ENCODE measurements at places on chromosomes 13 and 19.

DNA sequence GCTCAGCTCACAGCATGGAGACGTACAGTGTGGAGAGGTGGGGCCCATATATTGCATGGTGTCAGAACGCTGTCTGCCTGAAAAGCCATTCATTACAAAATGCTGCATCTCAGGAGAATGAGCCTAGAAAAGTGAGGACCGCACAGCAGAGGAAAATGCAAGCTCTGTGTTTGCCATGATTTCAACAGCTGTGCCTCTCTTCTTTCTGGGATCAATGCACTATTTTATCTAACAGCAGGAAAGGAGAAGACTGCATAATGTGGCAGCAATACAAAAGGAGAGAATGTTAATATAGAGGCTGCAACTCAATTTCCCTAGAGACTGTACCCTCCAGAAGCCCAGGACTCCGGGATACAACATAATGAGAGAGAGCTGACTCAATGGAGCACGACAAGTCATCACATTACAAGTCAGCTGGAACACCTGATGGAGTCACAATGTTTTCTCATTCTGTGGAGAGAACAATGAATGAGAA lies 368.0 kb downstream of the FGF14 start:
- no peak for DNase-seq

DNA sequence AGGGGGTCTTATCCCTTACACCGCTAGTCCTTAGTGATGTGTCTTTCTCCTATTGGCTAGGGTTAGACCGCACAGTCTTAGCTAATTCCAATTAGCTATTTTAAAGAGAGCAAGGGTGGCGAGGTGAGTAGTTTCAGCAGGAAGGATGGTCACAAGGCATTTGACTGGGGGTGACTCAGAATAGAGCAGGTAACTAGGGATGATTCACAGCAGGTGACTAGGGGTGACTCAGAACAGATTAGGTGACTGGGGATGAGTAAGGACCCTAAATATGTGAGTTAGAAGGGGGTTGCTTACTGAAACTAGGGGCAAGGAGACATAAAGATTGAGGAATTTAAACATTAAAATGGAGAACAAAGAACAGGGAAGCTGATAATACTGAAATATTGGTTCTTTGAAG lies 64.3 kb downstream of the ZNF66 start:
- no peak for DNase-seq

DNA sequence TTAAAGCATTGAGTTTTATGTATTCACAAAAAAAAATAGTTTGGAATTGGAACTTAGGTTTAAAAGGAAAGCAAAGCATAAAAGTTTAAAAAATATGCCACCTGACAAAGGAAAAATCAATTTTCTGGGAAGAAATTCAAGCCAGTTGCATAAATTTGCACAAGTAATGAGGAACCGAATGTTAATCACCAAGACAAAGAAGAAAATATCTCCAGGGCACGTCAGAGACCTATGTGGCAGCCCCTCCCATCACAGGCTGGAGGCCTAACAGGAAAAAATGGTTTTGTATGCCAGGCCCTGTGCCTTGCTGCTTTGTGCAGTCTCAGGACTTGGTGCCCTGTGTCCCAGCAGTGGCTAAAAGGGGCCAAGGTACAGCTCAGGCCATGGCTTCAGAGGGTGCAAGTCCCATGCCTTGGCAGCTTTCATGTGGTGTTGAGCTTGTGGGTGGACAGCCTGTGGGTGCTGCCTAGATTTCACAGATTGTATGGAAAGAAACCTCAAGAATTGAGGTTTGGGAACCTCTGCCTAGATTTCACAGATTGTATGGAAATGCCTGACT lies 767.2 kb upstream of the SLC10A2 start:
- DNase-seq, result no peak

- DNase-seq, result no peak
These were observed 8.7 kb upstream of the TNFSF14 start for GRCh38 chr19:6678690-6679109.

- DNase-seq, result no peak
These were observed 7.7 kb upstream of the ELF1 start for GRCh38 chr13:41026788-41027187.

DNA sequence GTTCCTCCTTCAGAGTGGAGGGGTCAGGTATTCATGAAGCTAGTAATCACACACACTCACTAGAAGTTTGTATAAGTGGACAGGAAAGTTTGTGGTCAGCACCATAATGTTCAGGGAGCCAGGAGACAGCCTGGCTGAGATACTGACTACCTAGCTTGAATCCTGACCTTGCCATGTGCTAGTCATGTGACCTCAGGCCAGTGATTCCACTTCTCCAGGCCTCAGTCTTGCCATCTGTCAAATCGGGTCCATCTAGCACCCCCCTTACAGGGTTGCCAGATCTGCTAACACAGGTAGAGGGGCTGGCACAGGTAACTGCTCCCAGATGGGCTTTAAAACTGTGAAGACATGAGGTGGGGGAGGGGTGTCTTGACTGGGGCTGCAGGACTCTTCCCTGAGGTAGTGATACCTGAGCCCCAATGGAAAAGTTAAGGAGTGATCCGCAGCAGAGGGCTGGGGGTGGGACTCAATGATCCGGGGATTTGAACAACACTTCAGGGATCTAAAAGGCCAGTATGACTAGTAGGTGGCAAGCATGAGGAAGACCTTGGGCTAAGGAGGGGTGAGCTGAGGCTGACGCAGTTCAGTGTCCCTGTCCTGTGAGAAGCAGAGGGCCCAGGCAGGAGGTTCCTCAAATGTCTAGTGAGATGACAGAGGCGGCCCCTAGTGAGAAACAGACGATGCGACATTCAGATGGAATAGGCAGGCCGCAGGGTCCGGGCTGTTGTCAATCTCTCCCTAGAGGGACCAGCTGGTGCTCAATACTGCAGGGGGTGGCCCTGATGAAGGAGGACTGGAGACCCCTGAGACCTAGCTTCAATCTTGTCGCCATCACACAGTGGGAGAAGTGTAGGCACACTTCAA lies 8.5 kb downstream of the ACTMAP start:
- no peak for DNase-seq

DNA sequence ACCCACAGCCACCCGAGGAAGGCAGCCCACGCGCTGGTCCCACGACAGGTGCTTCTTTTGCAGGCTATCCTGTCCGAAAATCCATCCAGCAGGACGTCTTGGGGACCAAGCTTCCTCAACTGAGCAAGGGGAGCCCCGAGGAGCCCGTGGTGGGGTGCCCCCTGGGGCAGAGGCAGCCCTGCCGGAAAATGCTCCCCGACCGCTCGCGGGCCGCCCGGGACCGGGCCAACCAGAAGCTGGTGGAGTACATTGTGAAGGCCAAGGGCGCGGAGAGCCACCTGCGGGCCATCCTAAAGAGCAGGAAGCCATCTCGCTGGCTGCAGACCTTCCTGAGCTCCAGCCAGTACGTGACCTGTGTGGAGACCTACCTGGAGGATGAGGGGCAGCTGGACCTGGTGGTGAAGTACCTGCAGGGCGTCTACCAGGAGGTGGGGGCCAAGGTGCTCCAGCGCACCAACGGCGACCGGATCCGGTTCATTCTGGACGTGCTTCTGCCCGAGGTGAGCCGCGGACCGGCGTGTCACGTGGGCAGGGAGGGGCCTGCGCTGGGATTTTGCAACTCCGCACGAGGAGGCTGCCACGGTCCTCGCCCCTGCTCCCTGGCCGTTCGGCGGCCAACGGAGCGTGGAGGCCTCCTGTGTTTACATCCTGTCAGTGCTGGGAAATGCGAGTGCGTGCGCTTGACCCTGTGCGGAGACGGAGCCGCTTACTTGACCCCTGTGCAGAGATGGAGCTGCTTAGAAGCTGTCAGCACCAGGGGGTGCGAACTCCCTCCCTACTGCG lies 12.9 kb upstream of the NDUFS7 start:
- no peak for DNase-seq

GRCh38 chr13:30618930-30619279 lies 1.2 kb downstream of the USPL1 start:
- no peak for DNase-seq

GRCh38 chr19:8611391-8611876 lies 919 bp upstream of the ADAMTS10 start:
- DNase-seq, result no peak

DNA sequence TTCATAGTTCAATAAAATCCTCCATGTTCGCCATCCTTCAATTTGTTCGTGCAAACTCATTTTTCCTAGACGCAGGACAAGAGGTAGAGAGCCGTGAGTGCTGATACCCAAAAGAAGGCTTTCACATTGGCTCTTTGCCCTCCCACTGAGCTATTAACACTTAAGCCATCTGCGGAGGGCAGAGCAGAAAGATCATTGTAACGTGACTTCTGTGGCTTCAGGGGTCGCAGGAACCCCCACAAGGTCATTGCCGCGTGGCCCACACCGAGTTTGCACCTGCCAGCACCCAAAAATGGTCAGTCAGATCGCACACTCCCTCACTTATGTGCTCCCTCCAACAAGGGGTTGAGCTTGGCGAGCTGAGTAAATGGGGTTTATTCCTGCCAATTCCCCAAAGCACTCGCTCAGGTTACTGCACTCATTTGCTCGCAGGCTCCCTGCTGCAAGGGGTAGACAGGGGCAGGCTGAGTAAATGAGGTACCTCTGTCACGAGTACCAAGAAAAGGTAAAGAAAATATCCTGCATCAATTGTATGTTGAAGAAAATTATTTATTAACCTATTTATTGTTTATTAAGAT lies 144.1 kb downstream of the PRR20E start:
- DNase-seq, result no peak

- no peak for DNase-seq
These were observed 628 bp downstream of the CAPN12 start for GRCh38 chr19:38743394-38744297.

DNA sequence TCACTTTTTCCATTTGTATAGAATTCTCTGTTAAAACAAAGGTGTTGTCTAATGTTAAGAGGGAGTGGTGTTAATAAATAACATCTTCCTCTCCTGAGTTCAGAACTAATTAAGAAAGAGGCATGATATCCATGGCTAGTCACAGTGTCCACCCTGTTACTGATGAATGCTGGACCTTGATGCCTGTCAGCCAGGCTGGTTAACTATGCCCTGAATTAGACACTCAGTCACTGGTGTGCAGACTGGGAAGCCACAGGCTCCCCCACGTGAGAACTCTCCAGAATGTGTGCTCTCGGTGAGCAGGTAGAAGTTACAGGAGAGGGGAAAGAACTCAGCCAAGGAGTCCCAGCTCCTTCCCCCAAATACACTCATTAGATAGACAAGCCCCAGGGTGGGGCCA lies 56.1 kb upstream of the RNF113B start:
- no peak for DNase-seq
